ENCODE measurements at places on chromosomes 7 and 10.

- no peak for DNase-seq
Measured at GRCh38 chr7:49638166-49638565, 135.3 kb upstream of the VWC2 start.

- DNase-seq = no peak
Measured at GRCh38 chr7:83918142-83918541, 269.2 kb upstream of the SEMA3E start.

DNA sequence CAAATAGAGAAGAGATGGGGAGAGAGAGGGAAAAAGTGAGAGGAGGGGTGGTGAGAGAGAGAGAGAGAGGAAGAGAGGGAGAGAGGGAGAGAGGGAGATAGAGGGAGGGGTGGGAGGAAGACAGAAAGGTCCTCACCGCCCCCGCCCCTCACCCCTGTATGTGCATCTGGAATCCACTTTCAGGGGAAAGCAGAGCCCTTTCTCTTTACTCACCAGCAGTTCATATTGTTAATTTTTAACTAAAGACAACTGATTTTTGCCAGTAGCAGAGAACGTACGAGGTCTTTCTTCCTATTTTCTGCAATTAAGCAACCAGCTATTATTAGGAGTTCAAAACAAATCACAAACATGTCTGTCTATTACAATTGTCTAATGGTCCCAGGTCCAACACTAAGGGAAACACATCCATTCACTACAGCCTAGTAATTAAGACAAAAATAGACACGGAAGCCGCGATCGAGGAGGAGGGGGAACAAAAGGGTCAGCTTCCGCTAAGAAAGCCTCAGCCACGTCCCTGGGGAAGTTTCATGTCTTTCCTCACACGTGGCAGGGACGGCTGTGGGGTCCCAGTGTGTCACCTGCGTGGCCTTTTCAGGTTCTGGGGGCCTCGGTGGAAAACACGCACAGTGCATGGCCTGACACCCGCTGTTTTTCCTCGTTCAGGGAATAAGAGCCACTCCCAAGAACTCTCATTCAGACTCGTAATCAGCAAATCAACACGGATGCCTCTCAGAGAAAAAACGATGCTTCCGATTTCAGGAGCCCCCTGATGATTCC is 572.0 kb downstream of the PTPRN2 start:
- no peak for DNase-seq

- no peak for DNase-seq
Measured at GRCh38 chr10:86003201-86003621, 363.4 kb downstream of the GRID1 start.

DNA sequence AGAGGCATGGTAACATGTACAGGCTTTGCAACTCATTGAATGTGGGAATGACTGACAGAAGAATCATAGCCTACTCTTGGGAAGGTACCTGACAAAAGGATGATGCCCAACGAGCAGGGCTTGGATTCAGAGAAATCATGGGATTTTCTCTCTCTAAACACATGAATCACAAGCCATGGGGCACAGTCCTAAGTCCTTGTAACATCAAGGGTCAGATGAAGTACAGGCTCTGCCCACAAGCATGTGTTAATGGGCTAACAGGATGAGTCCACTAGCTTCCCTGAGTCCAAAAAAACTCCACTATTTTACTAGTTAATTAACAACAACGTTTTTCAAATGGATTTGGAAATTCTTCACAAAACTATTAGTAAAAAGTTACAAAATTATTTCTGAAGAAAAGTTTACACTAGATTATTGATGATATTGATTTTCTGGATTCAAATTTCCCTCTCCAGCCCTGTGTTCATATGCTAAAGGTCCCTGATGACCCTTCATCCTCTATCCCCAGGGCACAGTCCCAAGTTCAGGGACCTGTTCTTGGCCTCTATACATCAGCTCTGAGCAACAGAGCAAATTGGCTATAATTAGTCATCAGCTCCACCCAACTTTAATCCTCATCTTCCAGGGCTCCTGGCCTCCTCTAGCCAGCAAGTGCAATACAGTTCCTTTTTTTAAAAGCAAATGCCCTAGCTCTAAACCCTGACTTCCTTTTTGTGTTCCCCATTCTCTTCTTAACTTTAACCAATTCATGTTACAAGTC is 99.8 kb downstream of the GSAP start:
- no peak for DNase-seq

DNA sequence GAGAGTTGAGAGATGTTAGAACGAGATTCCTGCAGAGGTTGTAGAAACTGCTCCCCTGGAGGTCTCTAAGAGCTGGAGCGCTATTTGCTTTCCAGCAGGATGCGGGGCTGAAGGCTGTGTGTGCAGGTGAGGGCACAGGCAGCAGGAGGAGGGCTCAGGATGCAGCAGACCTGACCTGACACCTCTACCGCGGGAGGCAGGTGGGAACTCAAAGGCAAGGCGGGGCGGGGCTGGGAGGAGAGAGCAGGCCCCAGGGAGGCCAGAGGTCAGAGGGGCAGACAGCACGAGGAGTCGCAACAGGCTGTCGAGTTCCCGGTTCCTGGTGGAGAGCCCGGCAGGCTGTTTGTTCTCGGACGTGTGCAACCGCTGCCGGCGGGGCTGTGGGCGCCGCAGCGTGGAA is 7.9 kb upstream of the CRTAC1 start:
- no peak for DNase-seq

DNA sequence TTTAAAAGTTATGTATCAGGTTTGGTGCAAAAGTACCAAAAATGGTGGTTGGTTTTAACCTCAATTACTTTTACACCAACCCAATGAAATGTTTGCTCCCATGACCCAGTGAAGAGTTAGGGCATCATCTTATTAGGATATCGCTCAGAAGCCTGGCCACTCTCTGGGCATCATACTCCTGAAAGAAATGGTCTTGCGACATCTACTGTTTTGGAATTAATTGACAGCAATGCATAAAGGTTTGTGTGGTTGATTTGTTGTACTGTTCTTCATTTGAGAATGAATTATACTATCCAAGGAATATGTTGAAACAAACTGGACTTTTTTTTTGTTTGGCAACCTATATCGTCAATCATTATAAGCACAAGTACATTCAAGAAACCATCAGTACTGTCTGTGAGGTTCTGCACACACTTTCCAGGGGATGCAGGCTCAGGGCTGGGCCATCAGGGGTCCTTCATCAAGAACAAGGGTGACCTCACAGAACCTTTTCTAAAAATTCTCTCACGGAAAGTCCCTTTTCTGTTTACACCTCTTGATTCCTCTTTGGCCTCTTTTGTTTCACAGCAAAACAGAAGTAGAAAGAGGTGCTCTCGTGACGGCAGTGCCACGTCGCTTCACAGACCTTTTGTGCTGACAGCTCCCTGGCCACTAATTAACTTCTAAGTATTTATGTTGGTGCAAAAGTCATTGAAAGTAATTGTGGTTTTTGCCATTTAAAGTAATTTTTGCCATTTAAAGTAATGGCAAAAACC is 117.2 kb upstream of the KLF6 start:
- DNase-seq = peak; percentile 39

DNA sequence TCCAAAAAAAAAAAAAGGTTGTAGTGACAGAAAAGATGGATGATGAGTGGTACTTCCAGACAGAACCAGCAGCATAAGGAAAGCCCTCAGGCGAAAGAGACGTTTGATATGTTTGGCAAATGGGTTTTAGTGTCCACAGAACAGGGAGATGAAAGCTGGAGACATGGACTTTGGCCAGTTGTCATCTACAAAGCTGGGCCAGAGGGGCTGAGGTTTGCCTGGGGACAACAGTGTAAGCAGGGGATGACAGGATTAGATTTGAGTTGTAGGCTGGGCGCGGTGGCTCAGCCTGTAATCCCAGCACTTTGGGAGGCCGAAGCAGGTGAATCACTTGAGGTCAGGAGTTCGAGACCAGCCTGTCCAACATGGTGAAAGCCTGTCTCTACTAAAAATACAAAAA is 47.8 kb upstream of the ELN start:
- no peak for DNase-seq

DNA sequence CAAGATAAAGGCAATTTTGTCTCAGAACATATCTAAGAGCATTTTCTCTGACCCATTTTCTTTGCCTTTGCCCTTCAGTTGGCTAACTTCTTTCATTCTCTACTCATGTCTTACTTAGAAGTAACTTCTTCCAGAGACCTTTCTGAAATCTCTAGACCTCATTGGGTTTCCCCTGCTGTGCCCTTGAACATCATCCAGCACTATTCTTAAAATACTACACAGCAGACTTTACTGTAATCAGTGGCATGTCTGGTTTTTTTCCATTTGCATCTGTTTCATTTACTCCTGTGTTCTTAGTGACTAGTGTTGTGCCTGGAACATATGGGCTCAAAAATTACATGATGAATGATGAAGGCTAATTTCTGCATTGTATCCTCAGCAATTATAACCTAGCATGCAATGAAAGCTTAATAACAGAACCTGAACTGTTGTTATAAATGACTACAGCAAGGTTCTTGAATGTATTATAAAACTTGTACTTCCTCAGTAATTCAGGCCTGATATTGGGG is 301.9 kb downstream of the CDK14 start:
- no peak for DNase-seq

DNA sequence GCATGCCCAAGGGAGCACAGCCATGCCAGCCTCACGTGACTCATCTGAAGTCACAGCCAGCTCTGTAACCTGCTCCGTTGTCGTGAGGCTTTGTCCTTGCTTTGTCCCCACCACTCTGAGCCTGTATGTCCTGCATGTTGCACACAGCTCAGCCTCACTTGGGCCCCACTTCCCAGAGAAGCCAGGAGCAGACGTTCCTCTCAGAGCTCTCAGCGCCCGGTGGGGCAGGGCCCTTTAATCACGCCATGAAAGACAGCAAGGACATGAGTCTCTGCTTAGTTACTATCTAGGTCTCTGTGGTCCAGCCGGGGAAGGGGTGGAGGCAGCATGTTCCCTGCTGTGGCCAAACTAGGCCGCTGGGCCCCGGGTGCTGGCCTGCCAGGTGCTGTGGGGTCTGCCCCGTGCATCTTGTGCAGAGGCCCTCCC is 127.4 kb upstream of the FAM20C start:
- no peak for DNase-seq

DNA sequence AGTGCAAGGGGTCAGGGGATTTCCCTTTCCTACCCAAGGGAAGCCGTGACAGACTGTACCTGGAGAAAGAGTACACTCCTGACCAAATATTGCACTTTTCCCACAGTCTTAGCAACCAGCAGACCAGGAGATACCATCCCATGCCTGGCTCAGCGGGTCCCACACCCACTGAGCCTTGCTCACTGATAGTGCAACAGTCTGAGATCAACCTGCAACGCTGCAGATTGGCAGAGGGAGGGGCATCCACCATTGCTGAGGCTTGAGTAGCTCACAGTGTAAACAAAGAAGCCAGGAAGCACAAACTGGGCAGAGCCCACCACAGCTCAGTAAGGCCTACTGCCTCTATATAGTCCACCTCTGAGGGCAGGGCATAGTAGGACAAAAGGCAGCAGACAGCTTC is 53.9 kb downstream of the PIK3CG start:
- no peak for DNase-seq

DNA sequence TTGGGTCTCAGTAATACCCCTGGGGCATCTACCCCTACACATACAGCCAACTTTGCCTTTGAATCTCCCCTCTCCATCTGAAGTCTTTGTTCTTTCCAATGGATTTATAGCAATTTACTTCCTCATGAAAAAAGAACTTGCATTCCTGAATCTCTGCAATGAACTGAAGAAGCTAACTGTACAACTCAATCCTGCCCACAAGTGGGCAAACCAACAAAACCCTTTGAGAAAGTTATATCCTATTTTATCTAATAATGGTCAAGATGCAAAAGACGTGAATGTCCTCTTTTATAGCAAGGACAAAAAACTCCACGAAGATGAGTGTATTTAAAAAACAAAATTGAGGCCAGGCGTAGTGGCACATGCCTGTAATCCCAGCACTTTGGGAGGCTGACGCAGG is 991.3 kb downstream of the LRMDA start:
- no peak for DNase-seq

DNA sequence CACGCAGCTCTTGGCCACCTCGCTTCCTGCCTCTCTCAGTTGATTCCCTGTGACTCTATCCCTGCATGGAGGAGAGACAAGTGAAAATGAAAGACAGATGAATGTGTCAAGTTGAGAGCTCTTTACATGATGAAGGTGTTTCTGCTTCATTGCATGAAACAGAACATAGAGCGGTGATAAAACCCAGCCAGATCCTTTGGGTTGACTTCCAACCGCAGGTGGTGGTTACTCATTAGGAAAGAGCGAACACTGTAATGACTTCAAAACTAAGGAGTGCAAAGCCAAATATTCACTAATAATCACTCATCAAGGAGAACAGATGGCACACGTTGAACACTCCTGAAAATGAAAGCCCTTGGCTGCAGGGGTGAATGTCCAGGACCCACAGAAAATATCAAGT is 31.8 kb upstream of the WDR11 start:
- no peak for DNase-seq

GRCh38 chr10:19468413-19468812 is 347.8 kb upstream of the PLXDC2 start:
- no peak for DNase-seq

DNA sequence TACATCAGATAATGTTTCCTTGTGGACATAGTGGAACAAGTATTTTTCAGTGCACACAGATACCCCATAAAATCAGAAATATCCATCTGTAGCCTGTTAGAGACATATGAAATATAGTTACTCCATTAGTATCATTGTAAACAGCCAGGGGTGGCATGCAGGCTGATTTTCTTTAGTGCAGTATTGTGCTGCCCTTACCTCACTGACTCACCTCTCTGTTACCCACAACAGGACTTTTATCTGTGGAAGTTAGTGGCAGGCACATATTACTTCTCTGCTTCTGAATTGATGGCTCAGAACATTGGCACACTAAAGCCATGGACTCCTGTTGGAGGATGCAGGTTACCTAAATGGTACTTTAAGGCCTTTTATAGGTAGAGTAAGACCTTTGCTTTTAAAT is 70.0 kb downstream of the SLC25A40 start:
- DNase-seq = no peak

- DNase-seq = no peak
Measured at GRCh38 chr7:117827862-117828261, 45.4 kb downstream of the CTTNBP2 start.

GRCh38 chr10:94088926-94089381 is 95.2 kb downstream of the PLCE1 start:
- no peak for DNase-seq

- DNase-seq = no peak
Measured at GRCh38 chr10:113643183-113643582, 20.7 kb downstream of the NRAP start.

DNA sequence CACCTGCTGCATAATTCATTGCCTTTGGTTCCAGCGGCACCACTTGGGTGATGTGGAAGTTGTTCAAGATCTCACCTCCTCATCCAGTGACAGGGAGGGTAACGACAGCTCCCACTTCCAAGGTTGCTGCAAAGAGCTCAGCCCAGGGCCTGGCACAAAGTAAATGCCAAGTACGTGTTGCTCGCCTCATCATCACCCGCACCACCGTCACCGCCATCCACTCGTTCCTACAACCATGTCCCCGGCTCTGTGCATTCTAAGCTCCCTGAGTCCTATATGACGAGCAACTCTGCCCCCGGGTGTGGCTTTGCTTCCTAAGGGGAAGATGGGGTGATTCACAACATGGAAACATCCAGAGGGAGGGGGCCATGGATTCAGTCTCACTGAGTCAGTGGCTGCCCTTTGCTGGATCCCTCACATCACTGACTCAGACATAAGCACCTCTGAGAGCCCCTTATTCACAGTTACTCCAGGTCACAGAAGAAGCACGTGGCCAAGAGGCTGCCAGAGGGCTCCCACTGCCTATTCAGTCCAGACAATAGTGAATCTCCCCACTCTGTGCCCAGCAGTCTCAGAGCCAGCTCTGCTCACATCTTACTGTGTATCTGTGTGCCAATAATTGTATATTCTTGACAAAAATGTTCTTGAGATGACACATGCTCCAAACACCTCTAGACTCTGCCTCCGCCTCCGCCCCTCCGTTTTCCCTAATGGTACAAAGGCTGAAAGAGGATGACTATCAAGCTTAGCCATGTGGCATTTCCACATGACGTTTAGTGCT is 159.1 kb downstream of the GFRA1 start:
- DNase-seq = no peak

Data from stimulated activated naive CD4-positive, alpha-beta T cell treated with Interleukin-2 at 50 U/mL for 16 hours (primary cell).